Stimulated activated CD4-positive, alpha-beta T cell treated with anti-CD3 and anti-CD28 coated beads, Interleukin-4, amount 100 ng/mL, for 48 hours (primary cell): ENCODE measurements at places on chromosomes 16 and 17.

DNA sequence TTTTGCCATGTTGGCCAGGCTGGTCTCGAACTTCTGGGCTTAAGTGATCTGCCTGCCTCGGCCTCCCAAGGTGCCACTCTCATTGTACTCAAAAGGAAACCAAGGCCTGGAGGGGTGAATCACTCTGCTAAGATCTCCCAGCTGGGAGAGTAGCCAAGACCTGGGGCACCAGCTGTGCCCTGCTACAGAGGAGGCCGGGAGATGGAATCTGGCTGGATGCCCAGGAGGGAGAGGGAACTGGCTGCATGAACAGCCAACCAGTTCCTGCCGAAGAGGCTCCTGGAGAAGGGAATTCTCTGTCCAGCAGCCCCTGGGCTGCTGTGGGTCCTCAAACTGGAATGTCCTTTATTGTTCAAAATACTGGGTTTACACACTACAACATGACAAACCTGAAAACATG, 238.7 kb upstream of the CIBAR2 start:
- no peak for DNase-seq

GRCh38 chr17:67477687-67478086, 100.6 kb downstream of the PITPNC1 start:
- DNase-seq, result peak; percentile 60

DNA sequence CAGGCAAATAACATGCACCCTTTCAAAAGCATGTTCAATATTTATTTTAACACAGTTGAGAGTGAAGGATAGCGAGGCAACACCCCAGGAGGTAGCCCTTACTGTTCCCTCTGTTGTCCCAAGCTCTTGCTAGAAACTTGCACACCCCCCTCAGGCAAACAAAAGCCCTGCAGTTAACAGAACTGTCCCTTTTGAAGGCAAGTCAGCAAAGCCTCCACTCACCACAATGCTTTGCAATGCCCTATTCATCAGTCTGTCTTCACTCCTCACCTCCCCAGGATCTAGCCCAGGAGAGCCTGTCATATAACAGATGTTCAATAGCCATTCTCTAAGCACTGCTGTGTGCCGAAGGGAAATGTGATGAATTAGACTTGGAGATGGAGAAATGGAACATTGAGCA, 3.5 kb upstream of the CNEP1R1 start:
- DNase-seq, result no peak

- no peak for DNase-seq
Observed at GRCh38 chr16:72018470-72018869, 9.9 kb downstream of the DHODH start.

DNA sequence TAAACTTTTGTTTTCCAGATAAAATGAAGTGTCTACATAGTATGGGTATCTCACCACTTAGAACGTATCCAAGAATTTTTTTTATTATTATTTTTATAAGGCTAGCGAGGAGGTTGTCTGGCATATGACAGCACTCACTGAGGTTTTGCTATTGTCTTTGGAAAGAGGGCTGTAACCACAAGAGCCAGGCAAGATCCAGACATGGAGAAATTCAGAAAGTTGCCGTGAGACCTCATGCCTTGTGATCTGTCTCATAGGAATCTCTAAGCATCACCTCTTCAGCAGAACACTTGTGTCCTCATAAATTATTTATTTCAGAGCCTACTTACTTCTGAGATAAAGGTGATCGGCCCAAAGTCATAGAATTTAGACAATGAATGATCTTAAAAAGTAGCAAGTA, 410.8 kb downstream of the CDH11 start:
- DNase-seq, result no peak

DNA sequence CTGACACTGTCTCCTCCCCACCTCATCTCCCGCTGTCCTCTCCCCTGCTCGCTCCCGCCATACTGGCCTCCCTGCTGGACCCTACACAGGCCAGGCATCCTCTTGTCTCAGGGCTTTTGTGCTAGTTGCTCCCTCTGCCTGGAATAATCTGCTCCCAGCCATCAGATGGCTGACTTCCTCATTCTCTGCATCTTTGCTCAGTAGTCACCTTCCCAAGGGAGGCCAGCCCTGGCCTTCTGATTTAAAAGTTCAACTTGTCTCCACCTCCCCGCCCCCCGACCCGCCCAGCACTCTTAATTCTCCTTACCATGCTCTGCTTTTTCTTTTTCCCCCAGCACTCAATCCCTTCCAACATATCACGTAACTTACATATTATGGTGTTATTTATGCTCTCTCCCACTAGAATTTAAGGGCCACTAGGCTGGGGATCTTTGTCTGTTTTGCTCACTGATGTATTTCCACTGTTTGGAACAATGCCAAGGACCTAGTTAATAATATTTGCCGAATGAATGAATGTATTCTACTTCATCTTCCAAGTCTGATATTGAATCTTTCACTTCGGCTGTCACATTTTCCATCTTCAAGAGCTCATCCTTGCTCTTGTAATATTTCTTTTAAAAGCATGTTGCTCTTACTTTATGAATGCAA, 178.3 kb downstream of the CDK5R1 start:
- DNase-seq, result no peak
